ENCODE measurements at places on chromosomes 3 and 15.

- DNase-seq = no peak
These were observed 24.5 kb upstream of the TM4SF1 start for GRCh38 chr3:149401926-149402310.

DNA sequence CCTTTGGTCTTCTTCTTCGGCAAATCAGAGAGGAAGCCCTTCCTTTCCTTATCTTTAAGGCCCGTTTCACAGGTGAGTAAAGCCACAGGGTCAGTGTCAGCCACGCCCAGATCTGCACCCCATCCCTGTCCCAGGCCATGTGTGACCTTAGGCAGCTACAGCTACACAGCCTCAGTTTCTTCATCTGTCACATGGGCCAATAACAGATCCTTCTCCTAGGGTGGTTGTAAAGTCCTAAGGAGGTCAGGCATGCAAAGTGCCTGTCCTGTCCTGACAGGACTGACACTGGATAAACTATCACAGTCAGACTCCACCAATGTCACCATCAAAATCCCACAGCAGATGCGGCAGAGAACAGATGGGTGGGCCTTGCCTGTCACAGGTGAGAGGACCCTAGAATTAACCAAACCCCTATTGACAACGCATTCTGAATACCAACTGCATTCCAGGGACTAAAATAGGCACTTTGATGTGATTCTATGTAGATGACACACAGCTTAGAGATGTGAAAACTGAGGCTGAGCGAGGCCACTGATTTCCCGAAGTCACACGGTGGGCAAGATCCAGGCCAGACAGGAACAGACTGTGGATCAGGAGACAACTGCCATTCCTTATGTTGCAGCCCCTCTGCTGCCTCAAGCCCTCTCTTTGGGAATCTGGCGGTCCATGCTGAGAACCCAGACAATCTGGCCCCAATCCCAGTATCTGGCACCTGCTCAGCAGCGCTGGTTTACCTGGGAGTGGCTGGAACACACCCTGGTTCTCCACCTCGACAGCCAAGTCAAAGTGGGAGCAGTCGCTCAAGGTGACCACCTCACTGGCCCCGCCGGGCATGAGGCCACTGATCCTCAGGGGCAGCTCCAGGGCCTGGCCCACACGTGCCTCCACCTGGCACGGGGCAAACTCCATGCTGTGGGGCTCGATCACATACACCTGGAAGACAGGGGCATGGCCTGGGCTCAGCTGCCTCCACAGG lies 48.7 kb downstream of the NUP210 start:
- no peak for DNase-seq

DNA sequence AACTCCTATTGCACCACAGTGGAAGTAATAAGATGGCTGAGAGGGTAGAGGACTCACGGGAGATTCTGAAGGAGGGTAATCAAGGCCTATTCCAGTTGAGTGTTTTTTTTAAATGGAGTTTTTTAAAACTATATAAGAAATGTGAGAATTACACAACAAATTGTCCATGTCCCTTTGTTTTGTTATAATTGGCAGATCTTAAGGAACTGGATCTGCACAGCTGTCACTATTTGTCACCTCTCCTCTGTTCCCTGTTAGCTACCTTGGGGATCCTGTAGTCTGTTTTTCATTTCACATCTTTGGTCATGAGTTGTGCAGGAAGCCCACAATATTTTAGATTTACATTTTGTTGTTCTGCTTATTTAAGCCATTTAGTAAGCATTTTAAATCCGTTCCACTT lies 77.3 kb upstream of the TSPAN3 start:
- no peak for DNase-seq

- no peak for DNase-seq
These were observed 131.8 kb downstream of the TPRG1 start for GRCh38 chr3:189303584-189303983.

GRCh38 chr15:75042730-75043508 lies 19.5 kb downstream of the PPCDC start:
- no peak for DNase-seq

GRCh38 chr3:185661772-185662171 lies 75.7 kb downstream of the SENP2 start:
- DNase-seq = no peak

DNA sequence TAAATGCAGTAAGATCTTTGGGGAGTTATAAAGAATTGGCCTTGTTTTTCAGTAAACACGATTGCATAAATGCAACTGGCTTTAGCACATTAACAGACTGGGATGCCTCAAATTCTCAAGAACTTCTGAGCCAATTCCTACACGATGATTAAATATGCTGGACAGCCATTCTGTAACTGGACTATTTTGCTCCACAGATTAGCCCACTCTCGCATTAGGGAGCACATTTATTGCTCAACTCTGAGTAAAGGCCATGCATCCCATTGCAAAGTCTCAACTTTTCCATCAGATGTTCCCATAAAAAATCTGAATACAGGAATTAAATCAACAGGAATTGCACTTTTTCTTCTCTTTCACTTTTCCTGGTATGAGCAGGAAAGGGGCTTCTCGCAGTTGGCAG lies 66.7 kb upstream of the PRICKLE2 start:
- no peak for DNase-seq

GRCh38 chr3:7397097-7397496 lies 536.2 kb downstream of the GRM7 start:
- DNase-seq = no peak

DNA sequence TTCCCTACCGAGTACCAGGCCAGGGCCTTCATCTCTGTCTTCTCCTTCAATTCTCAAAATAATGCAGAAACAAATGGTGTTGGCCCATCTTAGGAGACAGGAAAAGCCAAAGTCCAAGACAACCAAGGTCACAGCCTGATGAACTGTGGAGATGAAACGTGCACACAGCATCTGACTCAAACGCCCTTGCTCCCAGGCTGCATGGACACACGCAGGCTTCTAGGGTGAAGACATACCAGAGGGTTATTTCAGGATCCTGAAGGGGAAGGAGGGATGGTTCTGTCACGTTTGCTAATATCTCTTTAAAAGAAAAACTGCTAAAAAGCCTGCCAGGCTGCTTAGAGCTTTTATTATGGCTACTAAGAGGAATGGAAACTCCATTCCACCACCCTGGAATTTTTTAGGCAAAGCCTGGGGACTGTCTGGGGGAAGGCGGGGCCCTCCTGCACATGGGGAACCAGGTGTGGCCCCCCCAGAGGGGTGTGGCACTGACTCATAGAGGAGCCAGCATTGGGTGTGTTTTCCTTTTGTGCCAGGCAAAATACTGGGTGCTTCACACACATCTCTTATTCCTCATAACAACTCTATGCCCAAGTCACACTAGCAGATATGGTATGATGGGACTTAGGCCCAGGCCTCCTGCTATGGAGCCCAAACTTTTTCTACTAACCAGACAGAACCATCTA lies 62.9 kb downstream of the UMPS start:
- DNase-seq = no peak

DNA sequence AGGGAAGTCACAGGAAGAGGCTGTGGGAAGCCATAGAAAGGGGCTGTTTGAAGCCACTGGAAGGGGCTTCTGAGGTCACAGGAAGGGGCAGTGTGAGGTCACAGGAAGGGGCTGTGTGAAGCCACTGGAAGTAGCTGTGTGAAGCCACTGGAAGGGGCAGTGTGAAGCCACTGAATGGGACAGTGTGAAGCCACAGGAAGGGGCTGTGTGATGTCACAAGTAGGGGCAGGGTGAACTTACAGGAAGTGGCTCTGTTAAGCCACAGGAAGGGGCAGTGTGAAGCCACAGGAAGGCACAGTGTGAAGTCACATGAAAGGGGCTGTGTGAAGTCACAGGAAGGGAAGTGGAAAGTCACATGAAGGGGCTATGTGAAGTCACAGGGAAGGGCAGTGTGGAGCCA lies 33.1 kb downstream of the GASK1A start:
- DNase-seq = no peak

GRCh38 chr3:41991437-41991836 lies 29.5 kb upstream of the ULK4 start:
- no peak for DNase-seq

- DNase-seq = no peak
These were observed 16.9 kb downstream of the FBLN2 start for GRCh38 chr3:13565581-13566452.

DNA sequence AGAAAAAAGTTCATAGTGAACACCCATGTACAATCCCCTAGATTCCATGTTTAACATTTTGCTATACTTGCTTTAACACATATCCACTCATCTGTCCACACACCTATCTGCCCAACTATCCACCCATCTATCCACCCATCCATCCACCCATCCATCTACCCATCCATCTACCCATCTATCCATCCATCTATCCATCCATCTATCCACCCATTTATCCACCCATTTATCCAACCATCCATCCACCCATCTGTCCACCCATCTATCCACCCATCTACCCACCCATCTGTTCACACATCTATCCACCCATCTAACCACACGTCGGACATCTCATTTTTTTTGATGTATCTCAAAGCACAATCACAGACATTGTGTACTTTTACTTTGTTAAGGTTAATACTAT lies 25.8 kb downstream of the RTP3 start:
- DNase-seq = no peak

All from HS-5 (cell line).